Naive thymus-derived CD8-positive, alpha-beta T cell (primary cell): ENCODE measurements at places on chromosomes 3 and 15.

GRCh38 chr15:88433046-88433685 is 34.0 kb downstream of the MRPL46 start:
- no peak for DNase-seq

DNA sequence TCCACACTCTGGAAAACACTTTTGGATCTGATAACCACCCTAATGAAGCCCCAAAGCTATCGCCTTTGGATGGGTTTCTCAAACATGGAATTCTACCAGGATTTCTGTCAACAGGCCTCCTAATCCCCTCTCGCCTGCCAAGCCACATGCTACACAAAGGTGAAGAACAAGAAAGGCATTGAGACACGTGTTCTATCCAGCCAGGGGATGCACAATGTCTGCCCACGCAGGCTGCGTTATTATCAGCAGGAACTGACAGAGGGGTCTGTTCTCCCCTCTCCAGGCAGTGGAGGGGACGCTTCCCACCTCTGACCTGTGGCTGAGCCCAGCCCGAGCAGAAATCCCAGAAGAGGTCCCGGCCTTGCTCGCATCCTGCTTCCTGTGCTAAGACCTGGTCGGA is 45.4 kb upstream of the THBS1 start:
- no peak for DNase-seq

- DNase-seq, result no peak
Observed at GRCh38 chr3:186180891-186181481, 72.1 kb upstream of the ETV5 start.

DNA sequence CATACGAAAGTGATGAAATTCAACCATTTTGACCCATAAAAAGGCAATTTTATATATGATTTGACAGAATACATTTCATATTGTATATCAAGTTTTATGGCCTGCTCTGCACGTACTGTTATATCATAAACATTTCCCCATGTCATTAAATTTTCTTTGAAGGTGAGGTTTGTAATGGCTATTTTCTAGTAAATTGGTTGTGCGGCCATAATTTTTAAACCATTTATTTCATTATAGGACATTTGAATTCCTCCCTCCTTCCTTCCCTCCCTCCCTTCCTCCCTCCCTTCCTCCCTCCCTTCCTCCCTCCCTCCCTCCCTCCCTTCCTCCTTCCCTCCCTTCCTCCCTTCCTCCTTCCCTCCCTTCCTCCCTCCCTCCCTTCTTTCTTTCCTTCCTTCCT is 87.4 kb upstream of the AGBL1 start:
- no peak for DNase-seq

DNA sequence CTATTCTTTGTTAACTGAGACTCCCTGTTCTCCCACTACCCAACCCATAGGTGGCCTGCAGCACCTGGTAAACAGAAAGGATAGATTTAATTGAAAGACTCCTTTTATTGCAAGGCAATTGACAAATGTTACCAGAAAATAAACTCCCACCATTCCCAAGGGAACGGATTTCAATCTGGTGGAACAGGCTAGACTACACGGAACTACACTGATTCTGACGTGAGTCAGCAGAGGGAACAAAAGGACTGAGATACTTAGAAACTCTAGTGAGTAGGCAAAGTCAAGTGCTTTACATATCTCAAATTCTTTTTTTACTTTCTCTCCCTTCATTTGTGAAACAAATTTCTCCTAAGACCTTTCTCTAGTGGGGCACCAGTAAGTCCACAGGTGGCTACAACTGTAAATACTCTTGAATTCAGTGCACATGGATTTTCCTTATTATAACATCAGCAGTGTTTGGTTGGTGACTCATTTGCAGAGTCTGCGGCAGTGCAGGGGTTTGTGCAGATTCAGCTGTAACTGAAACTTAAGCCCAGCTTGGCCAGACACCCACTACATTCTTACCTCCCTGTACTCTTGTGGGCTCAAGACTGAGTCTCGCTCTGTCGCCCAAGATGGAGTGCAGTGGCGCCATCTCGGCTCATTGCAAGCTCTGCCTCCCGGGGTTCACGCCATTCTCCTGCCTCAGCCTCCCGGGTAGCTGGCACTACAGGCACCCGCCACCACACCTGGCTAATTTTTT is 34.3 kb upstream of the PLSCR2 start:
- DNase-seq, result no peak

GRCh38 chr15:32922541-32922940 is 204.7 kb downstream of the GREM1 start:
- no peak for DNase-seq

DNA sequence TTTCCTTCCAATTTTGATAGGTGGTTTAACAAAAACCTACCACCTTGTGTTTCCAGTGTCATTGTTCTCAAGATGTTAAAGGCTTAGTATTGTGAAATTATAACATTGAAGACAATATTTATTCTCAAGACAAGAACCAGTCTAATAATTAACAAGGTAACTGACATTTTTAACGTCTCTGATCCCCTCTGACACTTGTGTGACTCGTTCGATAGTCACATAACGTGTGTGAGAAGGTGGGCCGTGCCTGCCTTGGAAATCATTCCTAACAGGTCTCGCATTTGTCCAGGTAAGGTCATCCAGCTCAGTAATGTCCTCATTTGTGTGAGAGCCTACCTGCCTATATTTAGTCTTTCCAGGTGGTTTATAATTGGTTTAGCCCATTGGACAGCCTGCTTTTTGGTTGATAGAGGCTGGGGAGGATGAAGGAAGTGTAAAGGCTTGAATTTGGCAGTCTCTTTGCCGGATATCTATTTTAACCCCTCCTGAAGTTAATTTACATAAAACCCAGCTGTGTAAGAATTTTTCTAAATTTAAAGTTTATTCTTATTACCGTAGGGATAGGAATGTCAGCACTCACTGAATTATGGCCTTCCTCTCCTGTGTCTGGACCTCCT is 94.4 kb downstream of the AKAP13 start:
- no peak for DNase-seq

GRCh38 chr15:87219650-87220615 is 1036.6 kb downstream of the NTRK3 start:
- DNase-seq, result no peak

DNA sequence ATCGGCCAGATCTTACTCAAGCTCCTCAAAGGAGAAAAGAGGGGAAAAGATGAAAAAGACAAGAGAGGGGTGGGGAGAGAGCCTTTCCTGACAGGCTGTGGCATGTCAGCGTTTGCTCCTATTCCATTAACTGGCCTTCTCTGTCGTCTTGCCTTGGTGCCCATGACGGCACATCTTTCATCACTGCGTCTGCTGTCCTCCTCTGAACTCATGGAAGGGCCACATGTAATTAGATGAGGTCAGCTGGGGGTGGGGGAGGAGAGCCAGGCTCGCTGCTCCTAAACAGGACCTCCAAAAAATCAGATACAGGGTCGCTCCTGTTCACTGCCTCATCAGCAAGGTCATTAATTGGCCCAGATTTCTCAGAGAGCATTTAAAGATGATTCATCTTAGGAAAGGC is 49.7 kb downstream of the LRTM1 start:
- no peak for DNase-seq

DNA sequence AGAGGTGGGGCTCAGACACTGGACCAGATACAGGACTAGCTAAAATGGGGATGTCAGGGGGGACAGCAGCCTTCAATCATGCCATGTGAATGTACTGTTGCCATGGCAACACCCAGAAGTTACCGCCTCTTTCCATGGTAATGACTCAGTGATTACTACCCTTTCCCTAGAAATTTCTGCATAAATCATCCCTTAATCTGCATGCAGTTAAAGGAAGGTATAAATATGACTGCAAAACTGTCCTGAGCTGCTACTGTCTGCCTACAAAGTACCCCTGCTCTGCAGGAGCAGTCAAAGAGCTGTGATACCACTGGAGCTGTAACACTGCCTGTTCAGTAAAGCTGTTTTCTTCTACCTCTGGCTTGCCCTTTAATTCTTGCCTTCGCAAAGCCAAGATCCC is 168.2 kb downstream of the PEAK1 start:
- DNase-seq, result no peak
